ENCODE measurements at places on chromosomes 11 and 22. TPM values are rescaled to one million over a fixed set of nuclear protein-coding genes. Genes with fewer than 3 reads are reported as not detected.

DERL3 gene
- total RNA-seq, result 0.81 TPM

NCAPD3 gene
- 24.5 TPM for total RNA-seq

CASP12 gene
- total RNA-seq, result not detected

CCDC73 gene
- total RNA-seq, result not detected

SPDYC gene
- total RNA-seq, result not detected

ROBO4 gene
- total RNA-seq, result not detected

CNIH2 gene
- total RNA-seq, result 2.5 TPM

OR5A1 gene
- total RNA-seq, result not detected

SREBF2 gene
- total RNA-seq, result 27.8 TPM

TRIM21 gene
- 23.7 TPM for total RNA-seq

VPREB1 gene
- total RNA-seq, result not detected

OR8B3 gene
- total RNA-seq, result not detected

C11orf91 gene
- total RNA-seq, result 1.5 TPM

NXPE2 gene
- not detected for total RNA-seq

C22orf31 gene
- not detected for total RNA-seq

MB gene
- 10.3 TPM for total RNA-seq

TEF gene
- total RNA-seq, result 1.0 TPM

SNX32 gene
- total RNA-seq, result 0.04 TPM

ABCC8 gene
- 8.9 TPM for total RNA-seq

RBMXL2 gene
- total RNA-seq, result not detected

LGALS12 gene
- not detected for total RNA-seq

RTN4R gene
- total RNA-seq, result 11.6 TPM

TBX10 gene
- total RNA-seq, result not detected

DMC1 gene
- 4.8 TPM for total RNA-seq

PGA4 gene
- not detected for total RNA-seq

UBQLNL gene
- total RNA-seq, result not detected

MEN1 gene
- 42.2 TPM for total RNA-seq

OR5B12 gene
- not detected for total RNA-seq

TSSK2 gene
- total RNA-seq, result not detected

IFITM10 gene
- 1.1 TPM for total RNA-seq

SLC35F2 gene
- 44.1 TPM for total RNA-seq

ATP6V1E1 gene
- 104 TPM for total RNA-seq

USP2 gene
- total RNA-seq, result 1.3 TPM

USH1C gene
- 1.2 TPM for total RNA-seq

CCDC81 gene
- total RNA-seq, result 0.17 TPM

FCHSD2 gene
- total RNA-seq, result 8.6 TPM

CLNS1A gene
- 151 TPM for total RNA-seq

CENPM gene
- 33.0 TPM for total RNA-seq

F2 gene
- 2.1 TPM for total RNA-seq
